Left cardiac atrium (tissue), 4 donors: ENCODE measurements at places on chromosomes 3 and 15.
A peak's percentile ranks its signal among the peaks of the same experiment; 100 is the strongest.

- DNase-seq, result peak; percentile 66
These were observed 18.3 kb upstream of the NTRK3 start for GRCh38 chr15:88274553-88275460.

- no peak for DNase-seq
These were observed 108.8 kb downstream of the THSD4 start for GRCh38 chr15:71224024-71224423.

- no peak for DNase-seq
These were observed 28.3 kb upstream of the CRYBG3 start for GRCh38 chr3:97793420-97794019.

DNA sequence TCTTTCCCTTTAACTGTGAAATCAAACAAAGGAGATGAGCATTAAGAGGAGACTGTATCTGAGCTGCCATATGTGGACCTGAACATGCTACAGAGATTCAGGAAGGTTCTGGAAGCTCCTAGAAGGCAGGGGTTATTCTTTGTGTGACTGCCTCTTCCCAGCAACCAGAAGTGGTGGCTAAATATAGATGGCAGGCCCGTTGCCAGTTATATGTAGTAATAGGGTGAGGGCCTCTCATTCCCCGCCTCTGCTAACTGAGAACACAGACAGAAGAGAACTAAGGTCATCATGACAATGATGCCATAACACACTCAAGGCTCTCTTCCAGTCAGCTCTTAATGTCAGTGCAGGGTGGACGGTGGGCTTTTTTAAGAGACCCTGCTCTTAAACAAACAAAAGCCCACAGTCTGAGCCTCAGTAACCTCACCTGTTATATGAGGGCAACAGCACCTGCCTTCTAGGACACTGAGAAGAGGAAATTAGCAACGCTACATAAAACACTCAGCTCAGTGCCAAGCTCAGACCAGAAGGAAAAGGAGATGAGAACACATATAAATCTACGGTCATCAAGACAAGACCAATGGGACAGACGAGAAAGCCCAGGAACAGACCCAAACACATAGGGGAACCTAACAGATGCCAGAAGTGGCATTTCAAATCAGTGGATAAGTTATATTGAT, 22.3 kb downstream of the CFAP92 start:
- DNase-seq, result peak; percentile 62

- DNase-seq, result no peak
These were observed 437.3 kb downstream of the TBL1XR1 start for GRCh38 chr3:176759815-176760506.

GRCh38 chr3:24360957-24361356, 133.7 kb downstream of the THRB start:
- DNase-seq, result no peak

- DNase-seq, result no peak
These were observed 41.0 kb downstream of the GPR160 start for GRCh38 chr3:170078620-170079281.

DNA sequence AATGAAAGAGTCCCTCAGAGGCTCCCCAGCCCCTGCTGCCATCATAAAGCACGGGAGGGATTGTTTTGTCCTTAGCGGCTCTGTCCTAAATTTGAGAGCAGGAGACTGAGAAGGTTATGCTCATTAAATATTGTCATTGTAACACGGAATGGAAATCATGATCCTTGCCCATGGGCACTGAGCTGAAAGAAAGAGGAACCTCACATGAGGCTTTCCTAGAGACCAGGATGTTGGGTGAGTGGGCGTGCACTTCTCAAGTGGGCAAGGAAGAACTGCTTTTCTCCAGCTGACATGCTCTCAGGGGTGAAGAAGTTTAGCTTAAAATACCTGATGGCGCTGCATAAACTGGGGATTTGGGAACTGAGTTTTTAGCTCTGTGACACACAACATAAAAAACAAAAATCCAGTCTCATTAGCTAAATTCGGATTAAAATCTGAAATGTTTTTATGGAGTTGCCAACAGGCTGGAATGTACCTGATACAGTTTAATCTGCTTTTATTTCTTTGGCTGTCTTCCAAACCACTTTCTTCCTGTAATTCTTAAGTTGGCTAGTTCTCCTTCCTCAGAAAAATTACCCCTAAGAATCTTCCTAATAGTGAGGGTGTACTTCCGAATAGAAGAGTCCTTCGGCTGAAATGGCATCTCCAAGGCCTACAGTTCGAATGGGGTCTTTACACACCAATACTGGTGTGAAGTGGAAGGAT, 31.7 kb downstream of the ADPGK start:
- peak; percentile 22 for DNase-seq

GRCh38 chr3:197010556-197011351, 18.9 kb downstream of the MELTF start:
- DNase-seq, result peak; percentile 14

DNA sequence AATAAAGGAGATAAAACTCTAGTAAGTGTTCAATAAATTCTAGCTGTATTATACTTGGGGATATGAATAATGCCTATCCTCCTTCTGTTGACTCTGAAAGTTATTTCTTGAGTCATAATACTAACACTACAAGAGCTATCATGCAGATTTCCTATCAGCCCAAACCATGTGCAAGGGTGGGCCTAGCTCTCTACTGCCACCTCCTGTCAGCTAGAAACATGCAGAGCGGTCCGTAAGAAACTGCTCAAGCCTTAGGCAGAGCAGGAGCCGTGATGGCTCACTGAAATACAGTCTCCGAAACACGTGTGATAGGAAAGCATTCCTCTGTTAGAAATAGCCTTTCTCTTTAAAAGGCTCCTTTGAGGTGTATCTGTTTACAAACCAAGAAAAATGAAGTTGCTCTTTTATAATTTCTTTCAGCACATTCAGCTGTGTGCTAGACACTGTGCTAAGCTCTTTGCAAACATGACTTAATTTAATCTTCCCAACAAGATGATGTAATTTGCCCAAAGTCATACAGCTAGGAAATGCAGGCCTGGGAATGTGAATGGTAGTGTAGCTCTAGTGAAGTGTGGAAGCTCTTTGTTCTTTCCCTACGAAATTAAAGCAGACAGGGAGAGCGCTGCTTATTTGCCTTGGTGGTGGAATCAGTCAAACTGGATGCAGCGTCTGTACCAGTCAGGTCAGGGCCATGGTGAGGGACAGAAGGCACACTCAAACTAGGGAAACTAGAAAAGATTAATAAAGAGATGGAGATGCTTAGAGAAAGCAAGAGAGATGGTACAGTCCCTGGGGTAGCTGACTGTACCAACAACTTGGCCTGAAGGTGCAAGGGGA, 43.1 kb downstream of the MTHFS start:
- peak; percentile 47 for DNase-seq

- no peak for DNase-seq
These were observed 8.7 kb downstream of the TTLL3 start for GRCh38 chr3:9818666-9819335.

DNA sequence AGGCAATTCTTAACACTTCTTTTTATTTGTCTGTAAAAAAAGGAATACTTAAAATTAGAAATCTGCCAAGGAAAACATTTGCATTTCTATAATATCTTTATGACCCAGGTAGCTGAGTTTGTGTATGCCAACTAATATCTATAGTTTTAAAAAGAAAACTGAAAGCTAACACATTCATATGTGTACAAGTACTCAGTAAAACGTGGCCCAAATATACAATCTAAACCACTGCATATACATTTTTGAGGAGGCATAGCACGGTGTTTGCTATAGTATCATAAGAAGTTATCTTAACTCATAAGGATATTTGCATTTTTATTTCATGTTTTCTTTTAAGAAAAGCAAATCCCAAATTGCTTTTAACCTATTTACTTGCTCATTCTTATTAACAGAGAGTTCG, 172.7 kb downstream of the ZBTB20 start:
- DNase-seq, result no peak

DNA sequence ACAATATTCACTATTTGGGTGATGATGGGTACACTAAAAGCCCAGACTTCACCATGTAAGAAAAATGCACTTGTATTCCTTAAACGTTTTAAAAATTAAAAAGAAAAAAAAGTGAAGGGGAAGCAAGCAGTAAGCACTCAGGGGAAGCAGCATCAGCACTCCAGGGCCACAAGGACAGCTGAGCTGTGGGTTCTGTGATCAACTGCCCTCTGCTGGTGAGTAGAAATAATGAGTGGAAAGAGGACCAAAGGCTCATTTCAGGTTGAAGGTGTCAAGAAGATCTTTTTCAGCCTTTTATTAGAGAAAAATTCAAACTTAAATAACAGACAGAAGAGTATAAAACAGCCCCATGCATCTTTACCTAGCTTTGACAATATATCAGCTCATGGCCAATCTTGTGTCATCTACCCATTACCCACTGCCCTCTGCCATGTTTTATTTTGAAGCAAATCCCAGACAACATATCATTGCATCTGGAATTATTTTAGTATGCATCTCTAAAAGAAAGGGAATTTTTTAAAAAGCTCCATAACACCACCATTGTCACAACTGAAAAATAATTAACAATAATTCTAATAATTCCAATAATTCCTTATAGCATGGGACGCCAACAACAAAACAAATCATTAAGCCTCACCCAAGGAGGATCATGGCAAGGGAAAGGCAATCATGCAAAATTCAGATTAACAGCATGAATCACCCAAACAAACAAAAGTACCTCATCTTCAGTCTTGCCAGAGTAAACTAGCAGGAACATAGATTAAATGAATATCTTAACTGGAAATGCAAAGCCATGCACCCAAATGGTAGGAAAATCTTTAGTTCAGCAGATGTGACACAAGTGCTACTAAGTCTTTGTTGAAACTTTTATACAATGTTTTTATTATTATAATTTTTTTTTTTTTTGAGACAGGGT, 42.5 kb downstream of the TAMM41 start:
- peak; percentile 34 for DNase-seq

GRCh38 chr3:48696156-48696555, 10.4 kb upstream of the NCKIPSD start:
- no peak for DNase-seq

DNA sequence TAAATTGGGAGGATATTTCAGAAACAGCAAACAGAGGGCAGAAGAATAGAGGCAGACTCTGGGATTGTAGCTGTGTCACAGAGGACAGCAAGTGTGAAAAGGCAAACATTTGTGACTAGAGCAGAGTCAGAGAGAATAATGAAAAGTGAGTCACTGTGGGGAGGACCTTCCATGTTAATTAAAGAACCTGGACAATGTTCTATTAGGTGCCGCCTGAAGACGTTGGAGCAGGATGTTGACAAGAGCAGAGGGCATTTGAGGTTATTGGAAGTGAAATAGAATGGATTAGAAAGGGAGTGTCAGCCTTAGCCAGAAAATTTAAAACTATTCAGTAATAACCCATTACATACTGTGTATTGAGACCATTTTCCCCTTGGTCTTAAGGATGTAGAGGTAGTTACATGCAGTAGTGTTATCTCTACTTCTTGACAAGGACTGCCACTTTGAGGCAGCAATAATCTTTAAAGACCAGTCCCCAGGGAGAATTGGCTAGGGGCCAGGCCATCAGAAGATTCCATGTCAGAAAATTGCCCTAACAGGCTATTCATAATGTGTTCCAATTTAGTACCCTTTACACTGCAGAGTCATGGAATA, 5.8 kb downstream of the ACKR2 start:
- DNase-seq, result no peak

- DNase-seq, result no peak
These were observed 23.4 kb downstream of the PXK start for GRCh38 chr3:58356054-58356453.

- DNase-seq, result no peak
These were observed 35.3 kb downstream of the GBE1 start for GRCh38 chr3:81726132-81726531.

DNA sequence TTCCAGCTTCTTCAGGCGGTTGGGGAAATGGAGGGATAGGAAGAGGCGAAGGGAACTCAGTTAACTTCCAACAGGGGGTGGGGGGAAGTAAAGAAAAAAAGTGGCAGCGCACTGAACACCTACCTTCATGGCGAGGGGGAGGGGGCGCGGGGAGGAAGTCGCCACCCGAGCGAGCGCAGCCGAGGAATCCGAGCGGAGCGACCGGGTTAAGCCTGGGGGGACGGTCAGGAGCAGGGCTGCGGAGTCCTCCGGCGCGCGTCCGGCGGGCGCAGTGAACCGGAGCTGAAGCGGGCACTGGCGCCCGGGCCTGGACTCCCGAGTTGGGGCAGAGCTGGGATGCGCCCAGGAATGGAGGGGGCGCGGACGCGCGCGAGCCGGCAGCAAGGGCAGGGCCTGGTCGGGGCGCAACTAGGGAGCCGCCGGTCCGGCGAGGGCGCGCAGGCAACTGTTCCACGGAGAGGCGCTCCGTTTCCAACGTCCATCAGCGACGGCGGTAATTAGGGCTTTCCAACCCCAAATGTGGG, at the start of gene WNT5A:
Gene WNT5A (minus strand): TSS at position 450 of the 524 bp plus-strand sequence. CDS start 321 bp downstream, at position 129.
- peak; percentile 50 for DNase-seq

DNA sequence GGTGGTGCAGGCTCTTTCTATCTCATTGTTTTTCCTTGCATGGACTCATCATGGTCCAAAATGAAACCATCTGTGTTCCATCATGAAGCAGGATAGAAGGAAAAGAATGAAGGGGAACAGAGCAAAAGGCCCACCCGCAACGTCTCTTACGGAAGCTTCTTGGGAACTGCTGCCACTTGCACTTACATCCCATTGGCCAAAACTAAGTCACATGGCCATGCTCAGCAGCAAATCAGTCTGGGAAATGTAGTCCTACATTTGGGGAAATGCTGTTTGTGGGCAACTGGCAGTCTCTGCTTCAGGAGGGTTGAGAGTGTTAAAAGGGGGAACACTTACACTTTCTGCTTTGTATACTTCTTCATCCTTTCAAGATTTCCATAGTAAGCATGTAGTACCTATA, 191.6 kb downstream of the SV2B start:
- no peak for DNase-seq

DNA sequence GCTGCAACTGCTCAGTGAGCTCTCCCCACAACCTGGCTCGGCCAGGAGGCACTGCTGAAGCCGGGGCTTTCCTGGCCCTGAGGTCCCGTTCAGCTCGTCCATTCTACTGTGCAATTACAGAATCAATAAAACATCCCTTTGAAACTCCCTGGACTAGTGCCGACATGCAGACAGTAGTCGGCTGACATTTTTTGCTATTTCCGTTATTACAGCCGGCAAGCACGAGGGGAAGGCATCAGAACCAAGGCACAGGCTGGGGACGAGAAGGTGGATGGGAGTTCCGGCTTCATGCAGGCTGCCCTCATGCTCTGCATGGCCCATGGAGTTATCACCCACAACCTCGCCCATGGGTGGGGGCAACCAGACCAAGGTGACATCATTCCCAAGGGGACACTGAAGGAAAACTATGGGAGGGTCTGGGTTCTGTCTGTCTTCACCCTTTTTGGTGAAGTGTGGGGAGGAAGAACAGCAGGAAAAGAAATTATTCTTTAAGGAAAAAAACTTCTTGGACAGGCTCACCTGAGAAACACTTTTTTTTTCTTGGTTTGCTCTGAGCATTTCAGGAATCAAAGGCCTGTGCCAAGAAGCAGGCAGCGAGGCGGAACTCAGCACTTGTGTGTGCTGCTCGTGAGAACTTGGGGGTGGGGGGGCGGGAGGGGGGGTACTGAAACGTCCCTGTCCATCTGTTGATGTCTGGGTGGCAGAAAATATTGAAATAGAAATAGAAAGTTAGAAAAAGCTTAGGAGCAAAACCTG, 154.5 kb downstream of the FOXP1 start:
- peak; percentile 42 for DNase-seq

- DNase-seq, result no peak
These were observed 249.6 kb upstream of the COL8A1 start for GRCh38 chr3:99388780-99389179.

- DNase-seq, result no peak
These were observed 87.8 kb downstream of the P3H2 start for GRCh38 chr3:190032923-190033322.

GRCh38 chr3:160686955-160687535, 10.1 kb downstream of the ARL14 start:
- DNase-seq, result no peak
